ENCODE measurements at places on chromosomes 1 and 21.
A peak's percentile ranks its signal among the peaks of the same experiment; 100 is the strongest.

DNA sequence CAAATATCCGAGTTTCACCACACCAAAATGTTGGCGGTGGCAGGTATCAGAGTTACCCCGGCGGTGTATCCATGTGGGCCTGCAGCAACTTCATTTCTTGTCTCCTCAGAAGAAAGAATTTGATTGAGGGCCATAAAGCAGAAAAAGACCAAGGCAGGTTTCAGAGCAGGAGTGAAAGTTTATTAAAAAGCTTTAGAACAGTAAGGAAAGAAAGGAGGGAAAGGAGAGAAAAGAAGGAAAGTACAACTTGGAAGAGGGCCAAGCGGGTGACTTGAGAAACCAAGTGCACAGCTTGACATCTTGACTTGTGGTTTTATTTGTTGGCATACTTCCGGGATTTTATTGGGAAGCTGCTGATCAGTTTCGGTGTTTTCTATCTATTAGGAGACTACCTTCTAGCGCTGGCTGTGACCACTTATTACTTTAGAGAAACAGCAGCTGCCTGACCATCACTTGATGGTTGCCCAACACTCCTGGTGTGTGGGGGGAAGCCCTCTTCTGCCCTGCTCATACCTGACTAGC is 75.5 kb upstream of the RAB3GAP2 start:
- DNase-seq, result no peak

GRCh38 chr1:203556047-203556851 is 62.3 kb downstream of the OPTC start:
- peak; percentile 95 for DNase-seq

DNA sequence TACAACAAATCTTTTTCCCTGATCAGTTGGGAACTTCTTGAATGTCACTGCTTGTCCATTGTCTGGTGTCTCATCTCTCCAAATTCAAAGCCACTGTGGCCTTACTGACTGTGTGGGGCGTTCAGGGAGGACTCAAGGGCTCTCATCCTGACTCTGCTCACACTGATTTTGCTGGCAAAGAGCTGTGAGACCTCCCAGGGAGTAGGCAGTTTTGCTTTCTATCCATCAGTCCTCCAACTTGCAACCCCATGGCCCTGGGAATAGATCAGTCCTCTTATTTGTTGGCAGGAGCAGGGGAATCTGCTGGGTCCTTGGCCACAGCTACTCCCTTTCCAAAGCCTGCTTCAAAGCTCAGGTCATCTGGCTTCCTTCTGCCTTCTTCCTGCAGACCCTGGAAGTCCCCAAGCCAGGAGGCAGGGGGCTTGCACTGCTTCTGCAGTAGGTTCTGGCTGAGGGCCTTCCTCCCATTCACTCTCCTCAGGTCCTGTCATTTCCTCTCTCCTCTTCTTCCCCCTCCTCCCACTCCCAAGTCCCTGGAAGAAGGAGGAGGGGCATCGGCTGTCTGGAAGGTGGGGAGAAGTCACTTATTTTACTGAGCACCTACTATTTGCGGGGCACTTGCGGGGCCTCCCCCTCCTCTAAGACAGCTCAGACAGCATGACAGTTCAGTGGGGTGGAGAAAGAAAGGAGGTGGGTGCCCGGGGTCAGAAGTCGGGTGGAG is 876 bp upstream of the NAV1 start:
- DNase-seq, result peak; percentile 62

- no peak for DNase-seq
Observed at GRCh38 chr1:109365642-109366204, 32.0 kb downstream of the SORT1 start.

Data from fibroblast of skin of right quadriceps (primary cell).